ENCODE measurements at places on chromosomes 16 and 17. TPM values are rescaled to one million over a fixed set of nuclear protein-coding genes. Genes with fewer than 3 reads are reported as not detected.

DNA sequence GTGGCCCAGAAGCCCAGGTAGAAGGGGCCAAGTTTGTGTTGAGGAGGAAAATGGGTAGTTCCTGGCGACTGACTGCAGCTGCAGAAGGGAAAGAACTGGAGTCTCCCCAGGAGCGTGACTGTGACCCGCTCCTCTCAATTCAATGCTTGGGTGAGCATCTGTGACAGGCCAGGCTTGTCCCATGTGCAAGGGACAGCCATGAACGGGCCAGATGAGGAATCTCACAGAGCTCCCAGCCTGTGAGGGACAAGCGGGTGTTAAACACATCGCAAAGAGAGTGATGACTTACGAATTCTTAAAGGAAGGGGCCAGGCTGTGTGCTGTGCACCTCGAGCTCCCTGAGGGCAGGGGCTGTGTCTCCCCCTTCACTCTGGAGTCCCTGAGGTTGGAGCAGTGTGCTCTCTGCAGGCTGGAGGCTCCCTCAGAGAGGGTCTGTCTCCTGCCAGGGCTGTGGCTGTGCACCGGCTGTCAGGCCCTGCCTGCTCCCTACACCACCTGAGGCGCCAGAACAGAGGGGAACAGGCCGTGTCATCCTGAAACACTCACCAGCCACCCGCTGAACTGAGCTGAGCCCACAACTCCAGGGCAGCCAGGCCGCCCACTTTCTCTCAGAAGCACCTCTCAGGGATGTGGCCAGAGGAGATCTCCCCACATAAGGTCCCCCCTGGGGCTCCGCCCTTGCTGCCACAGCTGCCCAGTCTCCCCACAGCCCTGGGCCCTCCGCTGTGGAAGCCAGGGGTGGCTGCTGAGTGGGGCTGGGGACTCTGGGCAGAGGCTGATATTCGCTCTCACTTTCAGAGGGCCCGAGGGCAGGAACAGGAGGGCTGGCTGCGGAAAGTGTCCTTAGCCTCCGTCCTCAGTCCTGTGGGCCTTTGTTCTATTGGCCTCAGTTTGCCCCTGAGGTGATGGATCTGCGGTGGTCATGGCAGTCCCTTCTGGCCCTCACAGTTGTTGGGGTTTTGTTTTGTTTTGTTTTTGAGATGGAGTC lies 25.7 kb upstream of the NXPH3 start:
- no peak for DNase-seq

- DNase-seq, result no peak
Measured at GRCh38 chr16:20309786-20310185, 17.5 kb downstream of the GP2 start.

GRCh38 chr16:78925083-78925767 lies 675.3 kb downstream of the MAF start:
- no peak for DNase-seq

HAP1 gene
- 0.52 TPM for total RNA-seq

GRCh38 chr17:13640551-13640950 lies 38.8 kb upstream of the HS3ST3A1 start:
- no peak for DNase-seq

- DNase-seq, result peak; percentile 11
Measured at GRCh38 chr17:21214777-21215541, 998 bp upstream of the TMEM11 start.

- peak; percentile 44 for DNase-seq
Measured at GRCh38 chr16:48958681-48959080, 323.0 kb downstream of the CBLN1 start.

GRCh38 chr17:39306509-39307212 lies 80.9 kb upstream of the STAC2 start:
- DNase-seq, result peak; percentile 23

DNA sequence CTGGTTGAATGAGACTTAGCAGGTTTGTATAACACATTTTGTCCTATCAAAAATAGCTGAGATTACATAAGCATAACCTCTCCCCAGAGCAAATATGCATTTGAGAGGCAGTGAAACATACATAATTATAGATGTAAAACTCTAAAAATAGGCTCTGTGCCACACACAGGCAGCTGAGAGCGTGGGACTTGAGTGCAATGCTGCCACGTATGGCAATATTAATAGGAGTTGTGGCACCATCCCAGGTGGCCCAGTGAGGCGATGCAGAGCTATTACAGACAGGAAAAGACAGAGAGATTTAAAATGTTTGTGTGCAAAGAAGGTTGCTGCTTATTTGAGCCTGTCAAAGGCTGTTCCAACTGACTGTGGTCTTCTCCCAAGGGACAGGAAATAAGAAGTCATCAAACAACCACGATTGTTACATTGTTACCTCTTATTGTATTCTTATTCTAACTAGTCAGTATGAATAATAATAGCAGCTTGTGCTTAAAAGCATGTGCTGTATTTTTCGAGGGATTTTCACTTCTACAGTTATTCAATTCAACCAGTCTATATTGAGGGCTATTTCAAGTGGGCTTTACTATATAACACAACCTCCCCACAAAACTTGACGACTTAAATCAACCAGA lies 116.5 kb downstream of the SALL1 start:
- DNase-seq, result no peak

GNGT2 gene
- total RNA-seq, result 1.1 TPM

GRCh38 chr17:7072406-7072805 lies 7.6 kb downstream of the CLEC10A start:
- no peak for DNase-seq

- DNase-seq, result no peak
Measured at GRCh38 chr17:4560421-4560820, at the start of gene GGT6. Gene GGT6 (minus strand): TSS chr17:4560577. CDS start chr17:4560521, 56 bp downstream.

COX11 gene
- total RNA-seq, result 36.4 TPM

MMP15 gene
- total RNA-seq, result 14.8 TPM

- peak; percentile 36 for DNase-seq
Measured at GRCh38 chr17:15171167-15172047, 93.7 kb downstream of the PMP22 start.

DNA sequence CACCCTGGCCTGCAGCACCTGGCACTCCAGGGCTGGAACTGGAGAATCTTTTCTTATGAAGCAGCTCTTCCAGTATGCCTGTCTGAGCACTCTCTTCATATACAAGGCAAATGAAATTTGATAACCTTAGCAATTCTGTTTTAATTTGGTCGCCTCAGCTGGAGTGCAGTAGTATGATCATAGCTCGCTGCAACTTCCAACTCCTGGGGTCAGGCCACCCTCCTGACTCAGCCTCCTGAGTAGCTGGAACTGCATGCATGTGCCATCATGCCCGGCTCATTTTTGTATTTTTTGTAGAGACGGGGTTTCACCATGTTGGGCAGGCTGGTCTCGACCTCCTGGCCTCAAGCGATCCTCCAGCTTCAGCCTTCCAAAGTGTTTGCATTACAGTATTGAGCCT lies 140.8 kb upstream of the CHMP6 start:
- no peak for DNase-seq

DNA sequence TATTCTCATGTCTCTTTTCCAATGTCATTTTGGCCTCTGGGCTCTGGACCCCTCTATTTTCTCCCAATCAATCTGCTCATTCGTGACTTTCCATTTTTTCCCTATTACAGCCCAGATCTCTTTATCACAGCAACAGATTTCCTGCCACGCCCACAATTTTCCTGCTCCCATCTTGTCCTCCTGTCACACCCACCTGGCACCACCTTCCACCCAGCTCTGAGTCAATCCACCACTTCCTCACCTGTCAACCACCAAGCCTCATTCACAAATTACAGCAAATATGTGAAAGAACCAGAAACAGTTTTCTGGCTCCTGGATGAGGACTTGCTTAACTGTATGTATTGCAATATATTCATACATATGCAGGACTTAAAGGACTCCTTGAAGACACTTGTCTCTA lies 311.3 kb downstream of the GRIN2A start:
- no peak for DNase-seq

GRCh38 chr16:29745853-29746345 lies at the start of gene C16orf54:
Gene C16orf54 (minus strand): TSS chr16:29745990. CDS start chr16:29744951, 1,039 bp downstream.
- DNase-seq, result no peak

ZACN gene
- 0.23 TPM for total RNA-seq

Data from astrocyte (in vitro differentiated cells and primary cell).